Left lung (tissue), 14 donors: ENCODE measurements at places on chromosomes 13 and 19. TPM values are rescaled to one million over a fixed set of nuclear protein-coding genes. Genes with fewer than 3 reads are reported as not detected.

Gene FGF21
- not detected for polyA plus RNA-seq

Gene KIR2DL1
- 0.14 TPM for polyA plus RNA-seq

Gene IGSF23
- polyA plus RNA-seq = not detected

Gene CD37
- 55.7 TPM for polyA plus RNA-seq

Gene UBE2L5
- 0.30 TPM for polyA plus RNA-seq

Gene CYP2F1
- polyA plus RNA-seq = 0.26 TPM

Gene MYO16
- polyA plus RNA-seq = 1.6 TPM

Gene PRR22
- polyA plus RNA-seq = 3.2 TPM

Gene VSTM2B
- polyA plus RNA-seq = not detected

Gene ZNF99
- polyA plus RNA-seq = 0.63 TPM

Gene CYP4F22
- not detected for polyA plus RNA-seq

Gene VAV1
- 2.6 TPM for polyA plus RNA-seq

Gene ISOC2
- 23.8 TPM for polyA plus RNA-seq

Gene SHISA2
- polyA plus RNA-seq = 39.4 TPM

Gene CABP5
- polyA plus RNA-seq = not detected

Gene VSTM1
- polyA plus RNA-seq = 0.20 TPM

Gene CRB3
- 16.2 TPM for polyA plus RNA-seq

Gene KCNN1
- polyA plus RNA-seq = 2.8 TPM

Gene ZNF256
- 12.1 TPM for polyA plus RNA-seq

Gene ABCA7
- polyA plus RNA-seq = 3.9 TPM

Gene DCT
- 0.38 TPM for polyA plus RNA-seq

Gene MCEMP1
- polyA plus RNA-seq = 0.90 TPM

Gene PDX1
- polyA plus RNA-seq = not detected

Gene CCDC194
- polyA plus RNA-seq = not detected
